ENCODE measurements at places on chromosomes 1 and 21.

GRCh38 chr1:182268669-182269068 is 122.9 kb downstream of the GLUL start:
- H3K36me3 ChIP-seq, result no peaks in the 10 kb centered on the region
- no peak for DNase-seq
- no peaks in the 10 kb centered on the region for H3K4me1 ChIP-seq
- H3K27me3 ChIP-seq, result no peaks in the 10 kb centered on the region

GRCh38 chr1:1069056-1069710 is 4.9 kb downstream of the RNF223 start:
- H3K36me3 ChIP-seq, result no peaks in the 10 kb centered on the region
- no peak overlapping the region for H3K27ac ChIP-seq
- peak; percentile 82 for DNase-seq
- peaks cover 45% of the 10 kb centered on the region for H3K27me3 ChIP-seq
- H3K4me1 ChIP-seq, result peaks cover 14% of the 10 kb centered on the region

- no peaks in the 10 kb centered on the region for H3K27me3 ChIP-seq
- H3K36me3 ChIP-seq, result peaks cover 44% of the 10 kb centered on the region
- no peak for DNase-seq
- H3K4me3 ChIP-seq, result no peak overlapping the region
- no peaks in the 10 kb centered on the region for H3K4me1 ChIP-seq
These were observed 31.1 kb downstream of the DIP2A start for GRCh38 chr21:46489800-46490199.

DNA sequence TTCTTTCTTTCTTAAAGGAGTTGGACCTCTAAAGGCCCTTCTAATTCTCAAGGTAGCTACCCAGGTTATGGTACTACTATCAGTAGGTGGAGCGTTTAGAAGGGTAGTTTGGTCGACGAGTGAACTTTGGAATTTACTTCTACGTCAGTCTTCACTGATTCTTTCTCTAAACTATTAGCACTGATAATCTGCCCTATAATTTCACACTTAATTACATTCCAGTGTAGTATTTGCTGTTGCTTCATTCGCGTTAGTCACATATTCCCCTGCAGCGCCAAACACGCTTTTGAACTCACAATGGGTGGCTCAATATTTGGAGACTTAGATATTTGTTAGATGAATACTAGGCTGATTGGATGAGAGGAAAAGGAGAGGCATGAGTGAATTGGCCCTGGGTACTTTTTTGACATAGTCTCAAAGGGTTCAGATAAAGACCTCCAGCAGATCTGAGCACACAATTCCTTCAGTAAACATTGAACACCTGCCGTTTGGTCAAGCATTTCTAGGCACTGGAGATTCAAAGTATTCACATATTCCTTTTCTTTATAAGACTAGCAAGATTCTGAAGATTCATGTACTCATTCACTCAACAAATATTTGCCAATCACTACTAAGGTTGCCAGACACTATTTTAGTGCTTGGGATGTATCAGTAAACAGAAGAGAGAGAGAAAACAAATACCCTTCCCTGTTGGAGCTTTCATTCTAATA is 929 bp upstream of the FOXJ3 start:
- peak overlapping the region; percentile 99 for H3K4me3 ChIP-seq
- H3K27me3 ChIP-seq, result no peaks in the 10 kb centered on the region
- peak overlapping the region; percentile 92 for H3K27ac ChIP-seq
- H3K36me3 ChIP-seq, result no peaks in the 10 kb centered on the region
- DNase-seq, result no peak
- peaks cover 36% of the 10 kb centered on the region for H3K4me1 ChIP-seq

- H3K4me1 ChIP-seq, result peaks cover 18% of the 10 kb centered on the region
- H3K4me3 ChIP-seq, result no peak overlapping the region
- DNase-seq, result no peak
These were observed 7.1 kb downstream of the DENND1B start for GRCh38 chr1:197768014-197768805.

DNA sequence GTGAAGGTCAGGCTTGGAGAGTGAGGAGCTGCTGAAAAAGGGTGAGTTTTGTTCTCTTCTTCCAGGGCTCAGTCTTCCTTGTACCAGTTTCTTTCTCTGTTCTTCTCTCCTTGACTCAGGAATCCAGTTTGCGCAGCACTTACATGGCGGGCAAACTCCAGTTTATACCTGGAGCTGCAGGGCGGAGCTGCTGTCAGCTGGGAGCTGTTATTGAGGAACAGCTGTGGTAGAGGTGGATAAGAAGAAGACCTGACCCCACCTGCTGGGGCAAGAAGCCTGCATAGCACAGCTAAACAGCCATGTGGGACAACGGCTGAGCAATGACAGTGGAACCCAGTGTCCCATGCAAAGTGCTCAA is 46.2 kb downstream of the GALNT2 start:
- peaks cover 28% of the 10 kb centered on the region for H3K4me1 ChIP-seq
- H3K36me3 ChIP-seq, result no peaks in the 10 kb centered on the region
- no peak for DNase-seq
- H3K4me3 ChIP-seq, result no peak overlapping the region

GRCh38 chr1:85339089-85339488 is 62.7 kb upstream of the BCL10 start:
- no peaks in the 10 kb centered on the region for H3K27me3 ChIP-seq
- no peak overlapping the region for H3K27ac ChIP-seq

DNA sequence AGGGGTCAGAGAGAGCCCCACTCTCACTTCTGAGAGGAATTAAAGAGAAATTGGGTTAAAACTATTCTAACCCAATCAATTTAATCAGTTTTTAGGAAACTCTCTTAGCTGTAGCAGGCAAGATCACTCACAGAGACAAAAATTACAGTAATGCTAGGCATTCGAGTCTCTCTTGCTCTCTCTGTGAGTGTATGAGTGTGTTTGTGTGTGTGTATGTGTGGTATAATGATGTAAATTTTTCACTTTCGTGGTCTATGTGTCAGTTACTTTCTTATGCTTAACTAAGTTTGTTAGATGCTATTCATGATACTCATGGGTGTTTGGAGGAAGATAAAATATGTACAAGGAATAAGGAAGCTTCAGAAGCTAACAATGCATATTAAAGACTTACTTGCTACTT is 131.3 kb downstream of the FASLG start:
- H3K36me3 ChIP-seq, result no peaks in the 10 kb centered on the region
- H3K27me3 ChIP-seq, result no peaks in the 10 kb centered on the region
- no peaks in the 10 kb centered on the region for H3K4me1 ChIP-seq
- no peak overlapping the region for H3K4me3 ChIP-seq
- no peak overlapping the region for H3K27ac ChIP-seq
- DNase-seq, result no peak

GRCh38 chr1:211722277-211723175 is 47.1 kb upstream of the NEK2 start:
- H3K27me3 ChIP-seq, result no peaks in the 10 kb centered on the region
- H3K4me3 ChIP-seq, result no peak overlapping the region
- no peaks in the 10 kb centered on the region for H3K4me1 ChIP-seq
- no peaks in the 10 kb centered on the region for H3K36me3 ChIP-seq
- H3K27ac ChIP-seq, result no peak overlapping the region

DNA sequence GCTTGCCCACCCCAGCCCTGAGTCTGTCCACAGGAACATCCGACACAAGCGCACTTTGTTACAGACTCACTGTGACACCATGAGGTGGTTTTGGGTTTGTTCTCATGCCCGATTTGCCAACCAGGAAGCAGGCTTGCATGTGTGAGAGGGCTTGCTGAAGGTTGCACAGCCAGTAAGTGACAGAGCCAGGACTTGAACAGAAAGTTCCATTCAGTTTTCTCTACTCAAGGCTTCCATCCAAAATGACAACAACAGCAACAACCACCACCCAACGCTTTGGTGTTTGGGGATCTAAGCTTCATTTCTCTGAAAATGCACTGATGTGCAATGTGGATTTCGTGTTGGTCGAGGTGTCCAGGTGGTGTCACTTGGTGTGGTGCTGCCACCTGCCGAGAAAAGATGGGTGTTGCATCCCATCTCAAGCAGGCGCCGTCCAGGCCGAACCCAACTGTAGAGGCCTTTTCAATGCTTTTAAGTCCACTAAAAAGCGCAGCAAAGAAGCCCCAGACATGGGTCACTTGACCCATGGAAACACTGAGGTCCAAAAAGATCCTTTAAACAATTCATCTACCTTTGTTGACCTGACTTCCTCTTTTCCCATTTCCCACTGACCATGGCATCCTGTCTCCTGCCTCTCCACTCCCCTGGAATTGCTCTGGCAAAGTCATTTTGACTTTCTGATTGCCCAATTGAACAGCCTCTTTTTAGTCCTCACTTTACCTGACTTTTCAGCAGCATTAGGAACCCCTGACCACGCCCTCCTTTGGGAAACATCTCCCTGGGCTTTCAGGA is 12.2 kb downstream of the CITED4 start:
- peak; percentile 81 for DNase-seq
- peaks cover 6% of the 10 kb centered on the region for H3K4me1 ChIP-seq
- no peak overlapping the region for H3K4me3 ChIP-seq

- no peaks in the 10 kb centered on the region for H3K27me3 ChIP-seq
- H3K36me3 ChIP-seq, result peaks cover 24% of the 10 kb centered on the region
- no peak overlapping the region for H3K27ac ChIP-seq
- no peak for DNase-seq
- H3K4me3 ChIP-seq, result no peak overlapping the region
These were observed 348.3 kb downstream of the DPYD start for GRCh38 chr1:97572561-97572960.

DNA sequence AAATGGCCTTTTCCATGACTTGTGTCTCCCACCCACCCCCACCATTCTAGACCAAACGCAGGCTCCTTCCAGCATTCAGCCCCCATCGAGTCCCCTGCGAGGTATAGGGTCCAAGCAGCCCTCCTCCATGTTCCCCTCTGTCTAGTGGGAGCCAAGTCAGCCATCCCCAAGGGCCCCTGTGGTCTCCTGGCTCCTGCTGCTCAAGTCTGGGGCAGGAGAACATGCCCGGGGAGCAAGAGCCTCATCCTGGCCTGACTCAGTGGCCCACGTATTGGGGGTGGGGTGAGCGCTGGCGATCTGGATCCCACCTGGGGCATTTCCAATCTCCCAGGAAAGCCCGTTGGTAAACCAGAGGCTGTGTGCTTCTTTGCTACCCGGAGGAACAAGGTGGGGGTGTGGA is 4.1 kb upstream of the PRDM16 start:
- H3K27ac ChIP-seq, result no peak overlapping the region
- peaks cover 11% of the 10 kb centered on the region for H3K4me1 ChIP-seq
- H3K36me3 ChIP-seq, result no peaks in the 10 kb centered on the region
- H3K27me3 ChIP-seq, result peaks cover 67% of the 10 kb centered on the region
- H3K4me3 ChIP-seq, result no peak overlapping the region

DNA sequence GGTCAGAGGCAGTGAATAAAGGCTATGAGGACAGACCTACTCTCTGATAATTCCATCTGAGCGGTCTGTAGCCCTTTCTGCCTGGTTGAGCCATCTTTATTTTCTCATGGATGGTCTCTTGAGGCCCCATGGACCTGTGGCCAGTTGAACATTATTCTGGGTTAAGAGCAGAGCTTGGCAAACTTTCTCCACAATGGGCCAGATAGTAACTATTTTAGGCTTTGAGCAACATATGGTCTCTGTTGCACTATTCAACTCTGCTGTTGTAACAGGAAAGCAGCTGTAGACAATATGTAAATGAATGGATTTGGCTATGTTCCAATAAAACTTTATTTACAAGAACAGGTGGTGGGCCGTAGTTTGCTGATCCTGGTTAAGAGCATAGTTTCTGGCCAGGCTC is 62.7 kb downstream of the KAZN start:
- H3K4me1 ChIP-seq, result no peaks in the 10 kb centered on the region
- no peak overlapping the region for H3K27ac ChIP-seq
- DNase-seq, result no peak
- H3K27me3 ChIP-seq, result no peaks in the 10 kb centered on the region
- H3K4me3 ChIP-seq, result no peak overlapping the region
- H3K36me3 ChIP-seq, result no peaks in the 10 kb centered on the region

DNA sequence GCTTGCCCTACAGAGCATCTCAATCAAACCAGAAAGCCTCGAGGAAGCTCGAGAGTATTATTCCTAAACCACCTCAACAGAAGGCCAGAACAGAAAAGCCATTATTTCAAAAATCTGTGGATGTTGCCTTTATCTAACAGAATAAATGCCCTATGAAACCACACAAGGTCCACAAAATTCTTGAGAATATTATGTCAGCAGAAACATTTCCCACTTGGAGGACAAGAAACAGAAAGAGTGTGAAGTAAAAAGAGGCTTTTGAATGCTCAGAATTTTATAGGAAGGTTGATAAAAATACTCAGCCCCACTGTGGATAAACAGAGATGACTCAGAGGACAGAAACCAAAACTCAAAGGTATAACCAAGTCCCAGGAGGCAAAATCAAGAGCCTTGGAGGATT is 146.4 kb upstream of the LRRC7 start:
- H3K4me1 ChIP-seq, result no peaks in the 10 kb centered on the region
- no peak overlapping the region for H3K27ac ChIP-seq
- no peaks in the 10 kb centered on the region for H3K36me3 ChIP-seq
- H3K4me3 ChIP-seq, result no peak overlapping the region
- no peak for DNase-seq

- no peak overlapping the region for H3K27ac ChIP-seq
- peaks cover 31% of the 10 kb centered on the region for H3K4me1 ChIP-seq
- no peak overlapping the region for H3K4me3 ChIP-seq
- H3K36me3 ChIP-seq, result peaks cover 18% of the 10 kb centered on the region
These were observed 44.2 kb downstream of the TMEM53 start for GRCh38 chr1:44630116-44630515.

GRCh38 chr1:203440771-203441170 is 34.8 kb upstream of the PRELP start:
- peak; percentile 65 for DNase-seq
- no peak overlapping the region for H3K4me3 ChIP-seq
- no peaks in the 10 kb centered on the region for H3K36me3 ChIP-seq
- H3K4me1 ChIP-seq, result peaks cover 24% of the 10 kb centered on the region
- peak overlapping the region; percentile 58 for H3K27ac ChIP-seq

GRCh38 chr1:41783189-41783639 is 135.5 kb downstream of the HIVEP3 start:
- no peaks in the 10 kb centered on the region for H3K36me3 ChIP-seq
- H3K4me1 ChIP-seq, result no peaks in the 10 kb centered on the region
- no peak overlapping the region for H3K27ac ChIP-seq
- no peak overlapping the region for H3K4me3 ChIP-seq
- H3K27me3 ChIP-seq, result no peaks in the 10 kb centered on the region

GRCh38 chr1:185701650-185702049 is 32.5 kb upstream of the HMCN1 start:
- H3K27ac ChIP-seq, result no peak overlapping the region
- H3K4me3 ChIP-seq, result no peak overlapping the region
- peaks cover 3% of the 10 kb centered on the region for H3K27me3 ChIP-seq

DNA sequence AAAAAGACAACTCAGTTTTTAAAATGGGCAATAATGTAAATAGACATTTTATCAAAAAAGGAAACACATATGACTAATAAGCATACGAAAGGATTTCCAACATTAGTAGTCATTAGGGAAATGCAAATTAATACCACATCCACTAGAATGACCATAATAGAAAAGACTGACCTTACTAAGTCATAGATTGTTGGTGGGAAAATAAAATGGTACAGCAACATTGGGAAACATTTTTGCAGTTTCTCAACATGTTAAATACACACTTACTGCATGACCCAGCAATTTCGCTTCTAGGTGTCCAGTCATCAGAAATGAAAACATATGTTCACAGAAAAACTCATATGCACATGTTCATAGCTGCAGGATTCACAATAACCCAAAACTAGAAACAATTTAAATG is 29.9 kb upstream of the SLC44A3 start:
- H3K4me3 ChIP-seq, result no peak overlapping the region
- H3K27ac ChIP-seq, result no peak overlapping the region
- H3K36me3 ChIP-seq, result no peaks in the 10 kb centered on the region
- H3K27me3 ChIP-seq, result no peaks in the 10 kb centered on the region
- peaks cover 21% of the 10 kb centered on the region for H3K4me1 ChIP-seq
- DNase-seq, result no peak

Data from lower lobe of right lung (tissue), 2 donors.